Small intestine (tissue), 16 donors: ENCODE measurements at places on chromosomes 6 and 20. TPM values are rescaled to one million over a fixed set of nuclear protein-coding genes. Genes with fewer than 3 reads are reported as not detected.

TGM2 gene
- 19.7 TPM for polyA plus RNA-seq

DNA sequence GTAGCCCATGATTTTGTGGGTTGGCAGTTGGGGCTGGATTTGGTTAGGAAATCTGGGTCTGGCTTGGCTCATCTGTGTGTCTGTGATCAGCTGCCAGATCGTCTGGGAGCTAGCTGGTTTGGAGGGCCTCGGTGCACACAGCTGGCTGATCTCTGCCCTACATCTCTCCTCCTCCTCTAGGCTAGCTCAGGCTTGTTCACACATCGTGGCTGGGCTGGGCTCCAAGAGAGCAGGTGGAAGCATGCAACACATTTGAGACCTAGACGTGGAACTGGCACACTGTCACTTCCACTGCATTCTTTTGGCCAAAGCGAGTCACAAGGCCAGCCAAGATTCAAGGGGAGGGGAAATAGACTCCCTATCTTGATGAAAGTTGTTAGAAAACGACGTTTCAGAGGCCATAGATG is 15.9 kb downstream of the NDUFAF5 start:
- no peaks in the 10 kb centered on the region for H3K4me1 ChIP-seq
- H3K4me3 ChIP-seq: no peak overlapping the region
- peaks cover 27% of the 10 kb centered on the region for H3K36me3 ChIP-seq
- no peak for DNase-seq

BMP7 gene
- polyA plus RNA-seq: not detected

- no peak overlapping the region for H3K4me3 ChIP-seq
- no peaks in the 10 kb centered on the region for H3K36me3 ChIP-seq
- DNase-seq: no peak
- no peaks in the 10 kb centered on the region for H3K27me3 ChIP-seq
These were observed 11.5 kb downstream of the RNF217 start for GRCh38 chr6:124973780-124974179.

KCNQ2 gene
- not detected for polyA plus RNA-seq
